A549 (cell line): ENCODE measurements at places on chromosomes 6 and 20. TPM values are rescaled to one million over a fixed set of nuclear protein-coding genes. Genes with fewer than 3 reads are reported as not detected.

DNA sequence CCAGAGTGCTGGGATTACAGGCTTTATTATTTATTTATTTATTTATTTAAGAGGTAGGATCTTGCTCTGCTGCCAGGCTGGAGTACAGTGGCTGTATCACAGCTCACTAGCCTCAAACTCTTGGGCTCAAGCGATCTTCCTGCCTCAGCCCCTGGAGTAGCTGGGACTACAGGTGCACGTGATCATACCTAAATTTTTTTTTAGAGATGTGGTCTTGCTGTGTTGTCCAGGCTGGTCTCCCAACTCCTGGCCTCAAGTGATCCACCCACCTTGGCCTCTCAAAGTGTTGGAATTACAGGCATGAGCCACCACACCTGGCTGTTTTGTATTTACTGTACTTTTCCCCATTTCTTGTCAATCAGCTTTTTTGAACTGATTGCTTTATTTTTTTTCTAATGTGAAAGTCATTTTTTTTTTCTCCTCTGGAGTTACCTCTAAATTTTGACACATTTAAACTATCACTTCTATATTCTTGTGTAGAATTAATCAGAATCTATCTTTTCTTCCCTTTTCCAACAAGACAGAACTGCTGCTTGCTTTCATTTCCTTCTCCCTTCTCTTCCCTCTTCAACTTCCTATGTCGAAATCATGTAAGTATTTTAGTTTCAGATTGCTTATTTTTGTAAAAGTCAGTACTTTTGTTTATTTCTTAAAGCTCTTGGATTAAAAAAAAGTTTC, 12.0 kb downstream of the PANK2 start:
- DNase-seq = no peak

DNA sequence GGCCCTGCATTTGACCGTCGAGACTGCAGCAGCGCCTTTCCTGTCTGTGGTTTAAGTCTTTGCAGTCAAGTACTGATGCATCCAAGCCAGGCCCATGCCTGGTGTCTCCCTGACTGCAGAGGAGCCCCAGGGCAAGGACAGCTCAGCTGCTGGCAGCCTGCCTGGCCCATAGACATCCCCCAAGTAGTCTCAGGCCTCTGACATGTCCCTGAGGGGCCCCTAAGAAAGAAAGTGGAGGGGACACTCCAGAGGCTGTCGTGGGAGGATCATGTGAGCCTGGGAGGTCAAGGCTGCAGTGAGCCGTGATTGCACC, 18.0 kb downstream of the HRH3 start:
- no peak for DNase-seq

DNA sequence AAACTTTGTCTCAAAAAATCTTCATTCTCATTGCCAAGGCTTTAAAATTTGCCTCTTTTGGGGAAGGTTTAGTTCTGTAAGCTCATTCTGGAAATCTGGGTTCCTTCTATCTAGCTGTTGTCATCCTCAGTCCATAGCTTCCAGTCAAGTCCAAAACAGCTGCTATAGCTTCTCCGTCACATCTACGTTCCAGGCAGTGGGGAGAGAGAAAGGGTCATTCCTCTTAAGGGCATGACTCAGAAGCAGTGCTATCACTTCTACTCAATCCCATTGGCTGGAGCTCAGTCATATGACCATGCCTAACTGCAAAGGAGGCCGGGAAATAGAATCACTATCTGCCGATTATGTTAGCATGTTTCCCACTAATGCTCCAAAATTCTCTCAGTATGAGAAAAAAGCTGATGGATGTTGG, 141.4 kb upstream of the PTPN1 start:
- DNase-seq = no peak

DNA sequence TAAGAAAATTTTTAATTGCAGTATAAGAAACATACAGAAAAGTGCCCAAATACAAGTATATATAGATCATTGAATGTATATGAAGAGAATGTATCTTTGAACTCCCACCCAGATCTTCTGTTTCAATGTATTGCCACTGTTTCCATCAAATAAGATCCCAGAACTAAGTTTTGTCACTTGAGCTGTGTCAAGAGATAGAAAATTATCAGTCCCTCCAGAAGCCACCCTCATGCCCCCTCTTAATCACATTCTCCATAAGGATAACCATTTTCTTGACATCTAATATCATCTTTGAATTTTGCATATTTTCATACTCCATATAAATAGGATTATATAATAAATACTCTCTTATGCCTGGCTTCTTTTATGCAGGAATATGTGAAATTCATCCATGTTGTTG, 20.3 kb downstream of the GPX5 start:
- DNase-seq = no peak

- no peak for DNase-seq
These were observed 45.9 kb upstream of the CTNNBL1 start for GRCh38 chr20:37647946-37648345.

DNA sequence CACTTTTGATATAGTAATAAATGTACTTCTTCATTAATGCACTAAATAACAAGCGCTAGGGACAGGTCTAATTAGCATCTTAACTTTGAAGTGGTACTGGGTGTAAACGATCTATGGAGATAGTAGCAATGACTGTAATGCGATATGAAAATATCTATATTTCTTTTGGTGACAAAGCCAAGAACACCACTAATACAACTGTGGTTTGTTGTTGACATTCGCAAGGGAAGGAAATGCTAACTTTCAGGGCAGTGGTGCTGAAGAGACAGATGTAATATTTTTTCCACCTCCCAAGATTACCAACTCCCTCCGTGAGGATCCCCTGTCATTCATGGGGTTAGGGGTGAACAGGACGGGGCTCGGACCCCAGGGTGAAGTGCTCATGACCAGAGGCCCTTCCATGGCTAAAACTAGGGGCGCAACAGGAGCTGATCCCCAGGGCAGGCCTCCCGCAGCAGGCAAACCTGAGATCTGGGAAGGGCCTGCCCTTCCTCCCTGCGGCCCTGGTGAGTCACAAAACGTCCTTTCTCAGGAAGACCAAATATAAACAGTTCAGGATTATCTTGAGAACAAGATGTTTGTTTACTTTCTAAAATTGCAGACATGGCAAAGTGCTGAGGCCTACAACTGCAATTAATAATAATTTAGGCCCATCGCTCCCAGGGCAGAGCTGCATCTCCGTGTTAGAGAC, 65.0 kb upstream of the TOX2 start:
- DNase-seq = peak; percentile 51

GRCh38 chr6:81376745-81377144, 375.7 kb downstream of the TENT5A start:
- no peak for DNase-seq

DNA sequence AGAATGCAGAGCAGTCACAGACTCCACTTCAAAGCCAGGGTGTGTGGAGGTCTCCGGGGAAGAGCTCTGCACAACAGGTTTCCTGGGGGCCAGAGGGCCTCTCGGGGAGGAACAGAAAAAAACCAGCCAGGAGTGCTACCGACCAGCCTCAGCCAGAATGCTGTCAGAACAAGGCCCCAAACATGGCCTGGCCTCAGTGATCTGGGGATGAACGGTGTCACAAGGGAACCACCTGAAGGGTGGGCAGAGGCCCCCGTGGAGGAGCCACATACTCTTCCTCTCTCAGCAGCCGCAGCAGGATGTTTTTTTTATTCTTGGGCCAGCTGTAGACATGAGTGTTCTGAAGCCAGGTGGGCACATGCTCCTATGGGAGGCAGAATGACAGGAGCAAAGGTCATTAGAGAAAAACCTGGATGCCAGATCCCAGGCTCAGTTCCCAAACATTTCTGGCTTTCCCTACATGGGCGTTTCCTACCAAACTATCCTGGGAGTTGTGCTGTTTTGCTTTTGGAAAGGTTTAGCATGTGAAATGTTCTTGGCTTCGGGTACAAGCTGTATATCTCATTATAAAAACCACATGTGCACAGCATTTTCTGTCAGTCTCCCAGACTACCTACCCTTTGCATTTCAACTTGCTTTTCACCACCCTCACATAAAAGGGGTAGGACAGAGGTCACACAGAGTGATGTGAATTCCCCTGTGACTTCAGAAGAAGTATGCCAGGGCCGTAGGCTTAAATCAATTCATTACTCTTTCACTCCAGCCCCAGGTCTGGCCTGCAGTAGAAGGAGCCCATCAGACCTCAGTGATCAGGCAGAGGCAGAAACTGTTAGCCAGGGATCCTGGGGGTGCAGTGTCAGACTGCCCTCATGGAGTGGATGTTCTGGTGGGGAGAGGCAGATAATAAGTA, 46.2 kb downstream of the TRAF3IP2 start:
- DNase-seq = no peak

DNA sequence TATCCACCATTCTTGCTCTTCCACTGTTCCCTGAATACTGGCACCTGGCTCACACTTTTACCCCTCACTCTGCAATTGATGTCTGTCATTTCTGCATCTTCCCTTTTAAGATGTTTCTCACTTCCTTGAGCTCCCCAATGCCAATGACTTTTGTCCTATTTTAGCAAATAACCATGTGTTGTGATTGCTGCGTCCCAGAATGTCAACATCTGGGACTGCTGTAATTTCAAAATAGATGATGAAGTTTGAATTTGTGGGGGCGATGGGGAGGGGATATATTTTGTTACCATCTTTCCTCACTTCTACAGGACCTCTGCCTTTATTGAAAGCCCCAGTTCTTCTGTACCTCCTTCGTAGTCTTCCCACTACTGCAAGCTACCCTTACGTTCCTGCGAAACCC, 40.0 kb upstream of the ADGRF5 start:
- DNase-seq = no peak

DNA sequence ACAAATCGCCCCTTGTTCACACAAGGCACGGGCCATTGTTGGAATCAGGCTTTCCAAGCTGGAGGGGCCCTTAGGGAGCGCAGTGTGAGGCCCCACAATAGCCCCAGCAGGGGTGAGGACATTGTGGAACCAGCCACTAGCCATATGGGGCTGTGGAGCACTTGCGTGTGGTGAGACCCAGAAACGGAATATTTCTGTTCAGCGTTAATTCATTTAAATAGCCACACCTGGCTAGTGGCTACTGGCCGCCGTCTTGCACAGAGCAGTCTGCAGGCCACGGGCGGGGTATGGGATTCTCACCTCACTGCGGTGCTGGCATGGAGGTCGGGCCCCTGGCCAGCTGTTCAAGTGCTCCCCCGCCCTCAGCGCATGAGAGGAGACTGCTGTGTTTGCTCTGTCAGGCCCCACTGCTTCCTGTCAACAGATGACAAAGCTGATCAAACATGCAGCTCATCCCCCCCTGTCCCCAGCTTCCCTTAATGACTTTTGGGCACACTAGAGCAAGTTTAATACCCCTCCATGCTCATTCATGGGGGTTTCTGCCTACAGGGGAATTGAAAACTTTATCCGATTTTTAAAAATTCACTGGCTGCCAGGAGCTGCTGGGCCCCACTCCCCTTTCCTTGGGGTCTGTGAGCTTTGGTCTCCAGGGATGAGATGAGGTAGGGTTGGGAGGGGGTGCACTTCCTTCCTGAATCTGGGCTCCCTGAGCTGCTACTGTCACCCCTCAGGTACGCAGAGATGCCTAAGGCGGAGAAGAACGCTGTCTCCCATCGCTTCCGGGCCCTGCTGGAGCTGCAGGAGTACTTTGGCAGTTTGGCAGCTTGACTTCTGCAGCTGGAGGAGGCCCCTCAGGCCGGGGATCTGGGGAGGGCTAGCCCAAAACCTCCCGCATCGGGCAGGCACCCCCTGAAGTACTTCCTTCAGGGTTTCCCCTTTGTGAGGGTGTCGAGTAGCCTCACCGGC, 13.6 kb downstream of the ITPA start:
- peak; percentile 69 for DNase-seq

DNA sequence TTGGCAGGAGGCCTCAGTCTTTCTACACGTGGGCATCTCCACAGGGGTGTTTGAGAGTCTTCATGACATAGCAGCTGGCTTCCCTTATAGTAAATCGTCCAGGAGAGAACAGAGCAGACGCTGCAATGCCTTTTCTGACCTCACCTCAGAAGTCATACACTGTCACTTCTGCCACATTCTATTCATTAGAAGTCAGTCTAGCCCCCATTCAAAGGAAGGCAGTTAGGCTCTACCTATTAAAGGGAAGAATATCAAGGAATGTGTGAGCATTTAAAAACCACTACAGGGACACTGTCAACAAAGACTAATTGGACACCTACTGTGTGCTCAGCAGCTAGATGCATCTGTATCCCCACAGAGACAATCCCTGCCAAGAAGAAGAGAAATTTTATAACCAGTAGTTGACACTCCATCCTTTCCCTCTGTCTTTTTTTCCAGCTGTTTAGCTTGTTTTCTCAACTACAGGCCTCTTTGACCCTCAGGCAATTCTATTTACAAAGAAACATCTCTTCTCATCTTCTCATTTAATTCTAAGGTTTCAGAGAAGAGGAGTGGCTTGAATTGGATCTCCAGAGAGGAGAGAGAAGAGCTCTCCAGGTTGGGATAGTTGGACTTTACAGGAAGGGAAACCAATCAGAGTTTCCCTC, 18.6 kb downstream of the ARMC12 start:
- no peak for DNase-seq

DNA sequence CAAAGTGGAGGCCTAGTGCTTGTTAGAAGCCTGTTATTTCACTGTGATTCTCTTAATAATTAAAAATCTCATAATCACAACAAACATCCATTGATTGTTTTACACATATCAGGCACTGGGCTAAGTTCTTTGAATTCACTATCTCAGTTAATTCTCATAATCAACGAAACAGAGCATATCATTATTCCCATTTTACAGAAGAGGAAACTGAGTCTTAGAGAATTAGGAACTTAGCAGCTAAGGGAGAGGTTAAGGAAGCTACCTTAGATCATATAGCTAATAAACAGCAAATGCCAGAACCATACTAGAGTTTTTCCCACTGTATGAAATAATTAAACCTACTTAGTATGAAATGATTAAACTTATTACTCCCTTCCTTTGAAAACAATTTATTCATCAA, 7.0 kb downstream of the HMGN3 start:
- DNase-seq = no peak

- DNase-seq = peak; percentile 11
These were observed 699.7 kb downstream of the DHX35 start for GRCh38 chr20:39661833-39662232.

GRCh38 chr6:119318176-119318575, 31.4 kb downstream of the MAN1A1 start:
- no peak for DNase-seq

- no peak for DNase-seq
These were observed 58.9 kb upstream of the OPRM1 start for GRCh38 chr6:153980171-153980570.

DNA sequence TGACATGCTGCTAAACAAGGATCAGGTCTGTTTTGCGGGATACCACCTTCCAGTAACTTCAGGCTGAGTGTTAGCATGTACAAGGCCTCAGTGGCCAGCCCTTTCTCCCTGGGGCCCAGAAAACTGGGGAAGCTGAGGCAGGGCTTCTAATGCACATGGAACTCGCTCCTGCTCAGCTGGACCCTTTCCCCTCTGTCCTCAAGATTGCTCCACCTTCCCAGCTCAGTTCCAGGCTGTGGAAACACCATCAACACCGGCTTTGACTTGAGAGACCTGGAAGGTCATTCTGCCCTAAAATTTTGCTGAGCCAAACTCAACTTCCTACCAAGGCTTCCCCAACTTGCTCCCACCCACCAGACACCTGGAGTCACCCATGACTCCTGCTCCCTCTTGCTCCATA, 4.2 kb upstream of the BLCAP start:
- DNase-seq = no peak

GRCh38 chr6:151349651-151350270, 41.6 kb downstream of the ZBTB2 start:
- no peak for DNase-seq

- DNase-seq = no peak
These were observed 43.1 kb upstream of the JAG1 start for GRCh38 chr20:10716855-10717254.

Gene ZBP1
- 0.05 to 0.07 TPM (median 0.05 TPM) in 3 replicates for polyA plus RNA-seq

Gene CUL7
- 8.1 to 10.6 TPM (median 10.0 TPM) in 3 replicates for polyA plus RNA-seq

Gene TMEM200A
- not detected in 3 replicates for polyA plus RNA-seq

Gene PGC
- polyA plus RNA-seq = not detected in 3 replicates
